ENCODE measurements at places on chromosomes 16 and 17. TPM values are rescaled to one million over a fixed set of nuclear protein-coding genes. Genes with fewer than 3 reads are reported as not detected.

LRRC36 gene
- not detected for total RNA-seq

- DNase-seq, result peak; percentile 29
Observed at GRCh38 chr17:46818929-46819859, 702 bp upstream of the WNT3 start.

- no peak for DNase-seq
Observed at GRCh38 chr17:56597495-56597990, 4.0 kb downstream of the NOG start.

- DNase-seq, result no peak
Observed at GRCh38 chr17:601244-601925, 113.3 kb downstream of the VPS53 start.

- DNase-seq, result no peak
Observed at GRCh38 chr16:22941970-22942501, 128.1 kb downstream of the HS3ST2 start.

SLC47A1 gene
- 1.3 TPM for total RNA-seq

- DNase-seq, result no peak
Observed at GRCh38 chr17:41433586-41433985, 7.2 kb downstream of the KRT38 start.

GRCh38 chr16:85880861-85881260, 18.1 kb upstream of the IRF8 start:
- DNase-seq, result no peak

CSH1 gene
- total RNA-seq, result not detected

- DNase-seq, result peak; percentile 89
Observed at GRCh38 chr17:40810494-40810893, 10.7 kb upstream of the KRT28 start.

MT1A gene
- total RNA-seq, result 23.5 TPM

NQO1 gene
- 837 TPM for total RNA-seq

DNA sequence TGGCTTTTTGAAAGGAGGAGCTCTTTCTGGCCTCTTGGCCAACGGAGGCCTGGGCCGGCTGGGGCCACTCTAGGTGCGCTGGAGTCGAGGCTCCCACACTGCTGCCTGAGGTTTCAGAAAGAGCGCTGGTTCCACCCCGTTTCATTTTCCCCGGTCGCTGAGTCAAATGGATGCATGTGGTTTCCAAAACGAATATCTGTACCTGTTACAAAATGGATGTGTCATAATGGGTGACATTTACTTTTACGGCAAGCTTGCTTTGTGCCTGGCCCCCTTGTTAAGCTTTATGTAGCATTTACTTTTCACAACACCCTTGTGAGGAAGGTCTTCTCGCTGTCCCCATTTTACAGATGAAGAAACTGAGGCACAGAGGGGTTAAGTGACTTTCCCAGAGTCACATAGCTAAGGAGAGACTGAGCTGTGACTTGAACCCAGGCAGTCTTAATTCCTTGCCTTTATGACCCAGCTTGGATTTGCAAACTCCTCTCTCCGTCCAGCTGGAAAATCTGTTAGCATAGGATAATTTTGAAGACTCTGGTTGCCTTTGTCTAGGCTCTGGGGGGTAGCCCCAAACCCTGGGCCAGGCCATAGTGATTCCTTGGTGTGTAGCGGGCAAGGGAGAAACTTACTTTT, 10.6 kb downstream of the KSR1 start:
- DNase-seq, result no peak

- no peak for DNase-seq
Observed at GRCh38 chr17:81110488-81111040, 54.7 kb upstream of the PVALEF start.

- DNase-seq, result no peak
Observed at GRCh38 chr16:76121636-76122035, 155.6 kb upstream of the CNTNAP4 start.

DNA sequence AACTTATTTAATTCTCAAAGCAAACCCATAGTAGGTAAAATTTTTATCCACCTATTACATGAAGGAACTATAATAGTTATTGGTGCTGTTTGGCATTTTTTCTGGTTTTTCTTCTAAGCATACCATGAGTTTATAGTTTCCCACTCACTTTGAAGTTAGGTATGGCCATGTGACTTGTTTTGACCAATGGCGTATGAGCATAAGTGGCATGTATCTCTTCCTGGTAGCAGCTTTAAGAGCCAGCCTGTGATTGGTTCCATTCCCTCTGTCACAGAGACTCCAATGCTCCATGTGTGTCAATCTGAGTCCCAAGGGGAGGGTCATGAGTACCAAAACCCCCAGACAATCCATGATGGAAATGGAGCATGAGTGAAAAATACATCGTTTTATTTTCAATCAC, 282.9 kb upstream of the N4BP1 start:
- DNase-seq, result no peak

DNA sequence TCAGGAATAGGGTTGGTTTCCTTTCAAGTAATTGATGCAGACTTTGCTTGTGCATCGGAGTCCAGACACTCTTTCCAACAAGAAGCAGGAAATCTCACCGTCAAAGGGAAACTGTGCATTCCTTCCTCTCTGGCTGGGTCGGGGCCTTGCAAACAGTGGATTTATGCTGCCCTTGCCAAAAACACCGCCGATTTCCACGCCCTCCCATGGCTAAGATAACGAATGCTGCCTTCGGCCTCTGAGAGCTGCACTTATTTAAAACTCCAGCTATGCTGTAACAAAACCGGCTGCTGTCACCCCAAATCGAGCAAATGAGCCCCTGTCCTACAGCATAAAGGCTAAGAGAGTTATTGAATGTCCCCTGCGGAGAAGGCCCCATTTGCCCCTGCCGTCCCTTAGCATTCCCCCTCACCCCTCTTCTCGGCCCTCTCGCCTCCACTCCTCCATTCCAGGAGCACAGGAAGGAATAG, 275.5 kb upstream of the IRX5 start:
- DNase-seq, result no peak

- peak; percentile 42 for DNase-seq
Observed at GRCh38 chr16:10949424-10949970, 5.1 kb downstream of the CLEC16A start.

DNA sequence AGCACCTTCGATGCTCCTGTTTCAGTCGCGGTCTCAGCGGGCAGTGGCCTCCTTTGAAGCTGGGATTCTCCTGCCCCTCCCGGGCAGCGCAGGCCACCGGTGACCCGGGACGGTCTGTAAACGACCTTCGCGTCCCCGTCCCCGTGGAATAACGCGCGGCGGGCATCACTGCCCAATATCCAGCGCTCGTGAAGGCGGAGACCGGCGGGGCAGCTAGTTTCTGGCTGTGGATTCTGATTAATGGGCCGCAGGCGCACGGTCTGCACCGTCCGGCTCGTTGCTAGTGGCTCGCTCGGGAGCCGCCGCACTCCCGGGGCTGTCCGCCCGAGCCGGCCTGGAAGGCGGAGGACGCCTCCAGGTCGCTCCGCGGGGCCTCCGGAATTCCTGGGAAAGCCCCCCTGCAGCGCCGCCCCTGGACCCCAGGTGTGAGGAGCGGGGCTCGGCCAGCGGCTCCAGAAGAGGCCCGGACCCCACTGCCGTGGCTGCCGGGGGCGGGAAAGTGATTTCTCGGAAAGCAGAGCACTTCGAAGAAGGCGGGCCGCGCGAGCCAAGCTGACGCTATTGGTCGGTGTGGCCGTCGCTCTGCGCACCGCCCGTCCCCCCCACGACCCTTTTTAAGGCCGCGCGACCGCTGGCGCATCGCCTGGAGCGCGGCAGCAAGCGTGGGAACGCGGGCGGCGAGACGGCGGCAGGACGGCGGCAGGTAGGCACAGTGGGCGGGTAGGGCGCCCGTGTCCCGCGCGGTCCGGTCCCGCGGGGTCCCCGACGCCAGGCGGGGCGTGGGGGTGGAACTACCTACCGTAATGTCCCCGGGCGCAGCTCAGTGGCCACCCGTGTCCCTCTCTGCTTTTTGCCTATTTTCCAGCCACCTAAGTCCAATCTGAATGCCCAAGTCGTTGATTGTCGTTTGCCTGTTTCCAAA, at the start of gene IRF8:
IRF8 (plus strand) TSS at position 642 of the 922 bp plus-strand sequence. CDS start 3,854 bp downstream, outside the sequence.
- no peak for DNase-seq

CTRB2 gene
- not detected for total RNA-seq

GRCh38 chr17:36072431-36073121, 8.5 kb downstream of the CCL18 start:
- DNase-seq, result peak; percentile 2

DNA sequence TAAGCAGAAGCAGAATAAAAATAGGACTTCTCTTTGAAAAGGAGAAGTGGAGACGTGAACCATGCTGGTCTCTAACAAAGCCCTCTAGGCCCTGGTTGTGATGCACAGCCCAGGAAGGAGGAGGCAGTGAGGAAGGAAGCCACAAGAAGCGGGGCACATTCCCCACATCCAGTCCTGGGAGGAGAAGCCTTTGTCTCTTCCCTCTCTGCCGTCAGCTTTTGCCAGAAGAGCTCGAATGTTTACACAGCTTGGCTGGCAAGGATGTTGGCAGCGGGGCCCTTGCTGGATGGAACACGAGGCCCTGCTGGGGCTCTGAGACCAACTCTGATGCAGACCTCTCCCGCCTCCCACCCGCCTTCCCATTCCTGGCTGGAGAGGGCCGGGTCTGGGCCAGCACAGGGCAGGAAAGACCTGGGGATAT, 91.3 kb downstream of the MAF start:
- DNase-seq, result no peak

DNA sequence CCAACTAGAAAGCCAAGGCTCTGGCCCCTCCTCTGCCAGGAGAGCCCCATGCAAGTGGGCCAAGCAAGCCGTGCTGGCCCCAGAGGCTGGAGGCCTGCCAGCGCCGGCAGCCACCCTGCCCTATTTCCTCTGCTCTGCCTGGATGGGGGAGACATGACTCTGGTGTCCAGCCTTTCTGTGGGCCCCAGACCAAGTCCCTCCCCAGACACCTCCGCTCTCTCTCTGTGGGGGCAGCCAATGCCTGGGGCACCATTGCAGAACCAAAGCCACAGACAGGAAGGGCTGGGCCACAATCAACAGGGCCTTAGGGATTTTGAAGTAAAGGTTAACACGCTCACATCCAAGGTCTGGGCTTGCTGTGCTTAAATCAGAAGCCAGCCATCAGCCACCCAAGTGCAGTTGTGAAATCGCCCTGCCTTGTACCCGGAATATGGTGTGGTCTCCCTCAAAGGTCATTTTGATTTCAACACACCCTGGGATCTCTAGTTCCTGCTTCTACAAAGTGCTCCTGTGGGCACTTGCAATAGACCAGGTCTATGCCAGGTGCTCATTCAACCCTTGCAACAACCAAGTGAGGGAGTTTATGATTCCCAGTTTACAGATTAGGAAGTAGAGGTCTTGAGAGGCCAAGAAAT, 63.5 kb upstream of the TEX2 start:
- DNase-seq, result peak; percentile 97

GRCh38 chr16:10509534-10510025, 70.8 kb downstream of the EMP2 start:
- peak; percentile 61 for DNase-seq

- DNase-seq, result no peak
Observed at GRCh38 chr17:57987581-57988300, at the start of gene VEZF1. VEZF1 (minus strand) TSS chr17:57988254; CDS start chr17:57988111, 143 bp downstream.

KRTAP1-5 gene
- not detected for total RNA-seq

- DNase-seq, result peak; percentile 80
Observed at GRCh38 chr17:75720656-75721462, at the start of gene ITGB4. ITGB4 (plus strand) TSS chr17:75721459; CDS start chr17:75724704, 3,245 bp downstream.

PRRT2 gene
- total RNA-seq, result 6.3 TPM

- no peak for DNase-seq
Observed at GRCh38 chr17:19935169-19935568, 42.5 kb downstream of the AKAP10 start.

DNA sequence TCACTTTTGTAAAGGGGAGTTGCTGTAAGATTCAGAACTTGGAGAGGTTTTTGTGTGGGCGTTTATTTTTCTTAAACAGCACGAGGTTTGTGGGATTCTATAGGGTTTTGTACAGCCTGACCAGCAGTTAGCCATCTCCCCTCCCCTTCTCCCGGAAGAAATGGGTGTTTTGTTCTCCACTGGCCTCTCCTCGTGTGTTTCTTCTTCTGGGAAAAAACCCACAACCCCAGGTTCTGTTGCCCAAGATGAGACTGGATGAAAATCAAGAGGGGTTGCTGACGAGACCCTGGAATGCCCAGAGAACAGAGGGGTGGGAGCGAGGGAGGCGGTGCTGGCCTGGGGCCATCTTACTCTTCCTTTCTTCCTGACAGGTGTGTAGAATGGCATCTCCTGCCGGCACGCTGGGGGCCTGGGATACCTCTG, 186.1 kb downstream of the MSI2 start:
- DNase-seq, result no peak

DNA sequence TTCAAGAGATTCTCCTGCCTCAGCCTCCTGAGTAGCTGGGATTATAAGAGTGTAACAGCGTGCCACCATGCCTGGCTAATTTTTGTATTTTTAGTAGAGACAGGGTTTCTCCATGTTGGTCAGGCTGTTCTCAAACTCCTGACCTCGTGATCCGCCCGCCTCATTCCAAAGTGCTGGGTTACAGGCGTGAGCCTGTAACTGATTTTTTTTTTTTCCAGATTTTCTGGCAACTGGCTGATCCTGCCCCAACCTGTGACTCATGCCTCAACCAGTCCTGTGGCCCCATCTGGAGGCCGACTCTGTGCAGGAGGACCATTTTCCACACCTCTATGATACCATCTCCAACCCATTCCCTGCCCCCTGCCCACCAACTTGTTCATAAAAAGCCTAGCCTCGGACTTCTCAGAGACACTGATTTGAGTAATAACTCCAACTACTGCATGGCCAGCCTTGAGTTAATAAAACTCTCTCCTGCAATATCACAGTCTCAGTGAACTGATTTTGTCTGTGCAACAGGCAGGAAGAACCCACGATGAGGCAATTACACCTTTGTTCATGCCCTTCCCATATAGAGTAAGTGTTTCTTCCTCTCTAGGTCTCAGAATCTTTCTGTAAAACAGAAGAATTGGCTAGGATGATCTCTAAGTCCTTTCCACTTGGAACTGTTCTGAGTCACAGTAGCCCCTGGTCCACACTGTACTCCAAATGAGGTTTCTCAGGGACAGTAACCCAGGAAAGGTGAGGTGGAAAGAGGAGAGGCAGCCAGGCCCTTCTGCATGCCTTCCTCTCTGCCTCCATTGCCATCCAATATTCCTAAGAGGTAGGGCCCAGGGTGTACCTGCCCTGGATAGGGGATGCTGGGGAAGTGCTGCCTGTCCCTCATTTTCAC, 8.8 kb upstream of the CNOT1 start:
- DNase-seq, result peak; percentile 83

DNA sequence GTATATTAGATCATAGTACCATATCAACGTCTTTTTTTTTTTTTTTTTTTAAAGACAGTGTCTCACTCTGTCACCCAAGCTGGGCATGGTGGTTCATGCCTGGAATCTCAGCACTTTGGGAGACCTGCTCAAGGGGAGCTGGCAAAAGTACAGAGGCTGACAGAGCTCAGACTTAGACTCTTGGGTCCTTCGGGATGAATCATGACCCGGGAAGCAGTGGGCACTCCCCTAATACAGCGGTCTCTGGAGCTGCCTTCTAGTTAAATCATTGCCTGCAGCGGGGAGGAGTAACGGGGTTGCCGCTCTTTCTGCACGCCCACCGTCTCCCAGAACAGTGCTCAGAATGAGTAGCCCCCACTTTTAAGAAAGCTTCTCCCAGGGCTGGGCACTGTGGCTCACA, 174.4 kb downstream of the CPPED1 start:
- DNase-seq, result no peak

Measured in PC-9 (cell line).